ENCODE measurements at places on chromosomes 13 and 19.

GRCh38 chr13:80447747-80448146 is 106.8 kb upstream of the SPRY2 start:
- no peak for DNase-seq

GRCh38 chr13:25292301-25292700 is 5.0 kb upstream of the MTMR6 start:
- DNase-seq = no peak

DNA sequence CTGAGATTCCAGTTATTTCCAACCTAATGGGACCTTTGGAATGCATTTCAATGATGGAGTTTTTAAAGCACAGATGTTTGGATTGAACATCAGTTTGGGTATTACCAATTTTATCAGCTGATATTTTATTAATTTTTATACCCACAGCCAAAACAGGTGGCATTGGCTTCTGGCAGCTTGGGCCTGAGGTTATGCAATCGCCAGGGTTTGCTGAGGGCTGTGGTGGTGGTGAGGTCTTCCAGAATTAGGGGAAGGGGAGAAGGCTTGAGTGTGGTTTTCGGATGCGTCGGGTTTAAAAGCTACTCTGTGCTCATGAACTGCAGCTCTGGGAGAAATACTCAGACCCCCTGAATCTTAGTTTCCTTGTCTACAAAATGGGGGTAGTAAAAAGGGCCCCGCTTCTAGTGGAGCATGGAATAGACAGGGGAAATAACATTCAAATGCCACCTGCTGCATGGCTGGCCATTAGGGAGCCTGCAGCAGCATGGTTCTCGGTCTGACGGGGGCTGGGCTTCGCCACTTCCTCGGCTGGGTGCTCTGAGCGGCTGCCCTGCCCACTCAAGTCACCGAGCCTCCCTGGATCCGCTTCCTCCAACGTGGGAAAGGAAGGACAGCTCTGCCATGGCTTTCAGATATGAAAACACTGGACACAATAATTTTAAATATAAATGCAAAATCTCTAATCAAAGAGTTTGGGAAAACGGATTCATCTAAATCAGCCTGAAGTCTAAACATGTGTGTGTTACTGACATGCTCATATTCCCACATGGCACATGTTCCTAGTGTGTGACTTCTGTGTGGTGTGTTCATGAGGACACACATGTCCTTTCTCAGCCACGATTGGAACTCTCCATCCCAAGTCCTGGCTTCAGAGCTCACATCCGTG is 35.2 kb downstream of the ADPRHL1 start:
- DNase-seq = no peak

GRCh38 chr13:51246418-51247277 is 24.4 kb downstream of the FAM124A start:
- no peak for DNase-seq

GRCh38 chr19:18987456-18987855 is 45.9 kb downstream of the SUGP2 start:
- DNase-seq = no peak

DNA sequence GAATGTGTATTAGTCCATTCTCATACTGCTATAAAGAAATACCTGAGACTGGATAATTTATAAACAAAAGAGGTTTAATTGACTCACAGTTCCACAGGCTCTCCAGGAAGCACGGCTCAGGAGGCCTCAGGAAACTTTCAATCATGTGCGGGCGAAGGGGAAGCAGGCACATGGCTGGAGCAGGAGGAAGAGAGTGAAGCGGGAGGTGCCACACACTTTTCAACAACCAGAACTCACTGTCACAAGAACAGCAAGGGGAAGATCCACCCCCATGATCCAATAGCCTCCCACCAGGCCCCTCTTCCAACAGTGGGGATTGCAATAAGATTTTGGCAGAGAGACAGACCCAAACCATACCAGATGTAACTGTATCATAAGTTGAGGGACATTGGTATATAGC is 72.7 kb downstream of the IRS2 start:
- no peak for DNase-seq

DNA sequence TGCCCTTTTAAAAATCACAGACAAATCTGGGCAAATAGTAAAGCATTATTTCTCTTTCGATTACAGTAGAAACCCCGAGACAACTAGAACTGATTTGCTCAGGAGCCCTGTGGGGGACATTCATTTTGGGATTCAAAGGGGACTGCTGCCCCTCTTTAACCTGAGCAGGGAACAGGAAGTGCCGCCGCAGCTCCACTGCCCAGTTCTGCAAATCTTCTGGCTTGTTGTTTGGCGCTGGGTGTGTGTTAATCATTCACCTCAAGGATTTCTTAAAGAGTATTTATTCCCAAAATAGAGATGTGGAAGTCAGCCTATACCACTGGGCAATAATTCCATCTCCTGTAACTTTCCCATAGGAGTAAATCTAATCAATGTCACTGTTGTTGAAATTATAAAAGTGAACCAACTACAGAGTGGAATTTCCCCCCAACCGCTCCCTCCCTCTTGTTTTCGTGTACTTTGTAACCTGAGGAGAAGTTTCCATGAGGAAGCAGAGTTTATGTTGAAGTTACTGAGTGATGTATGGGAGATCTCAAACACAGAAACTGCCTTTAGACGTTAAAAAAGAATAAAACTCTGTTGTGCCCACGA is 515.8 kb downstream of the KLF12 start:
- DNase-seq = no peak
